ENCODE measurements at places on chromosomes 13 and 19.

DNA sequence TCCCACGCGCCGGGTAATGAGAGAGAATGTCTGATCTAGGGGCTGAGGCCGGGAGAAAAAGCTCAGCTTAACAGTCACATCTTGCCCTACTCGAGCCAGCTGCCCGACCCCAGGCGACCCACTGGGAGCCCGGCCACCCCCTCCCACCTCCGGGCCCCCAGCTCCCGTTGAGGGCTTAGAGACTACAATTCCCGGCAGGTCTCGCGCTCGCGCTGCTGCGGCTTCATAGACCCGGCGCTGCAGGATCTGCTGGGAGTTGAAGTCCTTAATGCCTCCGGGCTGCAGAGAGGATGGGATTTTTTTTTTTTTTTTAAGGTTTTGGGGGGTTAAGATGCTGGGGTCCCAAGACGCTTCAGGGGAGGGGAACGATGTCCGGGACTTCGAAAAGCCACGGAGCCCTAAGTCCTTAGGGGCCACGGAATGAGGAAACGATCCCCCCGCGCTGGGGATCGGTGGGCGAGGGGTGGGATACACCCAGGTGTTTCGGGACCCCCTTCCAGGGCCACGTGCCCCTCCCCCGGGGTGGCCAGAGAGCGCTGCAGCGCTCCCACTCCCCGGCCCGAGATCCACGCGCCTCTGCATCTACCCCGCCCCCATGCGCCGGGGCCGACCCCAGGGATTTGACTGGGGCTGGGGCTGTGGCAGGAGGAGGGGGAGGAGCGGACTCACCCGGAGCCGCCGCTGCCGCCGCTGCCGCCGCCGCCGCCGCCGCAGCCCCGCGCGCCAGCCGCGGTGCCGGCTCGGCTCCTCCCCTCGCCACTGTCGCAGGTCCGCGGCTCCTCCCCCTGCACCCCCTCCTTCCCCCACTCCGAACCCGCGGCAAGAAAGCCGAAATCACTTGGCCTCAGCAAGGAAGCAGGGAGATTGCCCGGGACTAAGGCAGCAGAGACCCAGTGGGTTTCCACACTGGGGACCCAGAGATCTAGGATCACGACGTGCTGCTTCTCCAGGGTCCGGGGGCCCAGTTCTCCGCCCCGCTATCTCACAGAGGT, at the start of gene SYT3:
Gene SYT3 (minus strand): TSS at position 761 of the 992 bp plus-strand sequence. CDS start 2,470 bp downstream, outside the sequence.
- DNase-seq = peak; percentile 20

GRCh38 chr13:42140494-42140893, 92.0 kb downstream of the DGKH start:
- no peak for DNase-seq

GRCh38 chr19:15240515-15240914, 8.3 kb upstream of the EPHX3 start:
- DNase-seq = no peak

DNA sequence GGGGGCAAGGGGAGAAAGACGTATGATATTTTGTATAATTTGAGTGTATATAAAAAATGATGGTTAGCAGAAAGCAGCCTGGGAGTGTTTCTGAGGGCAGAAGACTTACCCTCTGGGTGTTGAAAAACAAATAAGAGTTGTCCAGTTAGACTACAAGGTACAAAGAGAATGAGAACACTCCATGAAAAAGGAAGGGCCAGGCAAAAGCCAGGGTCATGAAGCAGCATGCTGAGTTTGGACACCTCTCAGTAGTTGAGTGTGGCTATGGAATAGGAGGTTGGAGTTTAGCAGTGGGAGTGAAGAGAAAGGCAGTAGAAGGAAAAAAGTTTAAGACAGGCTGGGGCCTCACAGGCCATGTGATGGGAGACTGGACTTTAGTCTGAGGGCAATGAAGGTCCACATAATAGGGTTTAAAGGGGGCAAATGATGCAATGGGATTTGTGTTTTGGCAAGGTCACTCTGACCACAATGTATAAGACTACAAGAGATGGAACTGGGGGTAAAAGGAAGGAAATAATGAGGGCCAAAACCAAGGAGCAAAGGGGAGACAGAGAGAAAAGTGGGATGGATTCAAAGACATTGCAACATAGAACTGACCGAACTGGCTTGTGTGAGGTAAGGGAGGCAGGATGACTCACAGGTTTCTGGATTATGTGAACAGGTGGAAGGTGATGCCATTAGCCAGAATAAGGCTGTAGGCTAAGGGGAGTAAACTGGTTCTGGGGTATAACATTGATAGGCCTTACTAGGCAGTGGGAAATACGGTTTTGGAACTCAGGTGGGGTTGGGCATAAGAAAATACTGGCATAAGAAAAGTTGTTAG, 76.6 kb downstream of the SERP2 start:
- no peak for DNase-seq
